ENCODE measurements at places on chromosomes 1 and 21. TPM values are rescaled to one million over a fixed set of nuclear protein-coding genes. Genes with fewer than 3 reads are reported as not detected.
A peak's percentile ranks its signal among the peaks of the same experiment; 100 is the strongest.

GRCh38 chr1:238738892-238739291 lies 647.5 kb upstream of the CHRM3 start:
- no peak for DNase-seq

DNA sequence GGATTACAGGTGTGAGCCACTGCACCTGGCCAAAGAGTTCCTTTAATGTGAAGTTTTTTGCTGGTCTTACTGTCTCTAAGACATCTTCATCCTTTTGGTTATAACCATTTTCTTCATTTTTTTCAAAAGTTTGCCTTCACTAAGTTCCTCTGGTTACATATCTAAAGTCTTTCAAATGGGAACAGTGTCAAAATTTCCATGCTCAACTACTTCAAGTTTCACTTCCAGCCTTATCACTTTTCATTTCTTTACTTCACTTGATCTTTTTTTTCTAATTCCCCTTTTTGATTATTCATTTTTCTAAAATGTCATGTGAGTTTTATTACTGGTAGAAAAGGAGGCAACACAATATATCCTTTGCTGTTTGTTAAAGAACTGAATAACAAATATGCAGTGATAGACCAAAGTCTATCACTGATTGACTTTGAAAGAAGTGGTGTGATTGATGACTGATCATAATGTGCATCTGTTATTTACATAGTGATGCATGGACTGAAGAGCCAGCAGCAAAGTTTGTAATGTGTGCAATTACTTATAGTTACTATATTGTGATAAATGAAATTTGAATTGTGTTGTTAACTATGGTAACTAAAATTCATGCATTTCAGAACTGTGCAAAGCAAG lies 16.0 kb upstream of the ZFYVE9 start:
- DNase-seq: no peak

DNA sequence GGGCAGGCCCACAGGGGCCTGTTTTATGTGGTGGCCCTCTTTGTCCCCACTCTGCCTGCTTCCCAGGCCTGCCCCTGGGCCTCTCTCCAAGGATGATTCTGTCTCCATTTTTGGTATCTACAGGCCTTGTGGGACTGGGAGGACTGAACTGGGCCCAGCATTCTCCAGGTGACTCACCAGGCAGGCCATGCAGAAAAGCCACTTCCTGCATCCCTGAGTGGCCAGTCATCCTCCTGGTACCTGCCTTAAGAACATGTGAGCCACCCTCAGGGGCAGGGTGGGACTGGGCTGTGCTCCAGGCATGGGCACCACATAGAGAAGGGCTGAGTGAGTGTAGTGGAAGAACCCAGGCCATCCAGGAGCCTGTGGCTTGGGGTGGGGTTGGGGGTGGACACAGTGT lies 20.0 kb upstream of the BCAR3 start:
- no peak for DNase-seq

GRCh38 chr1:113166473-113166872 lies 93.5 kb downstream of the LRIG2 start:
- DNase-seq: no peak

DNA sequence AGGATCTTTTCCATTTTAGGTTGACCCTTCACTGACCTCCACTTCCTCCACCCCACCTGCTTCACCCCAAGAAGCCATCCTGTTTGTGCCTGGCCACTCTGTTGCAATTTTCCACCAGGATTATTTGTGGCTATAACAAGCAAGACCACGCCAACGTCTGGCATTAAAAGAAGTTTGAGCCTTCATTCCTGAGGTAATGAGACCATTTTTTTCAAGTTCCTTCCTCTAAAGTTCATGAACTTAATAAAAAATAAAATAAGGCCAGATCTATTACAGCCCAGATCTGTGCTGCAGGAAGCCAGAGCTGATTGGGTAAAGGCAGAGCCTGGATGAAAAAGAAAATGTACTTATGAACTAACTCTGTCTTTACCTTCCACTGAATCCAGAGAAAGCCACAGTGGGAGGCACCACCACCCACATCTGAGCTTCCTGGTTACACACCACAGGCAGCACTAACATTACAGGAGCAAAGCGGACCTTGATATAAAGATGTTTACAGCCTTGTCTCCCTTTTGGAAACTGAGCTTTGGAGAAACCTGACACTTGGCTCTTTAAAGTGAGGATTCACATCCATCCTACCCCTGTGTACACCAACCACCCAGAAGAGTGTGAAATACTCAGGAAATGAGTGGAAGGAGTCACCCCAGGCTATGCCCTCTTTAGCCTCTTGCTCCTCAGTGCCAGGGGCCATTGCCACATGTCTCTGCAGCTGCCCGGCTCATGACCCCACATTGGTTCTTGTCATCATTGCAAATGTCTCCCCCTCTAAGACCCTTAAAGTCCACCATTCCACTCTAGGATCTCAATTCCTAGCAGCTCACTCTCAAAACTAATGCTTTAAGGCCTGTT lies 293.6 kb downstream of the PLPP3 start:
- DNase-seq: no peak

GRCh38 chr1:29876902-29877301 lies 640.6 kb downstream of the PTPRU start:
- no peak for DNase-seq

DNA sequence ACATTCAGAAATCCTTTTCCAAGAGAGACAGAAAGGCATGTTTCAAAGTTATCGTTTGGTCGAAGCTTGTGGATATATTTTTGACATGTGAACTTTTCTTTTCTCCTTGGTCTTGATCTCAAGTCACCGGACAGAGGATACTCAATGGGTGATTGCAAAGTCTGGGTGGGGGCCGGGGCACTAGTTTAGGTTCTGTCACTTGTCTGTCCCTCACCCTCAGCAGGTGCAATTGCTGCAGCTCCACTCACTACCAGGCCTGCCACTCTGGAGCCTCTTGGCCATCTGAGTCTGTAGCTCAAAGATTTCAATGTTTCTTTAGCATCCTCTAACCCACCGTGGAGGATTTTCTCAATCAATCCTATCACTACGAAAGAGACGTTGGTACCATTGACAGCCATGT lies 246.0 kb upstream of the C1orf174 start:
- no peak for DNase-seq

DNA sequence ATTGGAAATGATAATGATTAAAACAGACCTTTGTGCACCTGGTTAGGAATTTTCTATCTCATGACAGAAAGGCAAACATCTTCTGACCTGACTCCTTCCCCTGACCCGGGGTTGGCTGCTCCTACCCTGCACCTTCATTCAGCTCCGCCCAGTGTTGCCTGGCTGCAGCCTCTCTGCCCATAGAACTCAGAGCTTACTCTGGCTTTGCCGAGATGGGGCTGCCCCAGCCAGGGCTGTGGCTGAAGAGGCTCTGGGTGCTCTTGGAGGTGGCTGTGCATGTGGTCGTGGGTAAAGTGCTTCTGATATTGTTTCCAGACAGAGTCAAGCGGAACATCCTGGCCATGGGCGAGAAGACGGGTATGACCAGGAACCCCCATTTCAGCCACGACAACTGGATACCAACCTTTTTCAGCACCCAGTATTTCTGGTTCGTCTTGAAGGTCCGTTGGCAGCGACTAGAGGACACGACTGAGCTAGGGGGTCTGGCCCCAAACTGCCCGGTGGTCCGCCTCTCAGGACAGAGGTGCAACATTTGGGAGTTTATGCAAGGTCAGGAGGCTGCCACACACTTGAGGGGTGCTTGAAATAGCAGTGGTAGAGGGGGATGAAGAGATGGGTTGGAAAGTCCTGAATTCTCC lies at the start of gene DIO1:
DIO1 (plus strand) TSS at position 189 of the 638 bp plus-strand sequence; CDS start at position 213, 24 bp downstream.
- peak; percentile 6 for DNase-seq

DNA sequence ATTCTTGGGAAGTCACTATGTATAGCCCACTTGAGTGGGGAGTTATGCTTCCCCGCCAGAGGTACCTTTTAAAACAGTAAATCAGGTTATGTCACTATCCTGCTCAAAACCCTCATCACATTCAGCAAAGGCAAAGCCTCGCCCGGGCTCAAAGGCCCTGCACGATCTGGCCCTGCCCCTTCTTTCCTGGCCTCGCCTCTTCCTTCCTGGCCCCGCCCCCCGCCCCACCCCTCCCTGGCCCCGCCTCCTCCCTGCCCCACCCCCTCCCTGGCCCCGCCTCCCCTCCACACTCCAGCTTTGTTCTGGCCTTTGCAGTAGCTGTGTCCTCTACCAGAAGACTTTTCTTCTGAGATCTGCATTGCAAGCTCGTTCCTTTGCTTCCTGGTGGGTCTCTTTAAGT lies 6.6 kb downstream of the LDLRAD2 start:
- no peak for DNase-seq

DNA sequence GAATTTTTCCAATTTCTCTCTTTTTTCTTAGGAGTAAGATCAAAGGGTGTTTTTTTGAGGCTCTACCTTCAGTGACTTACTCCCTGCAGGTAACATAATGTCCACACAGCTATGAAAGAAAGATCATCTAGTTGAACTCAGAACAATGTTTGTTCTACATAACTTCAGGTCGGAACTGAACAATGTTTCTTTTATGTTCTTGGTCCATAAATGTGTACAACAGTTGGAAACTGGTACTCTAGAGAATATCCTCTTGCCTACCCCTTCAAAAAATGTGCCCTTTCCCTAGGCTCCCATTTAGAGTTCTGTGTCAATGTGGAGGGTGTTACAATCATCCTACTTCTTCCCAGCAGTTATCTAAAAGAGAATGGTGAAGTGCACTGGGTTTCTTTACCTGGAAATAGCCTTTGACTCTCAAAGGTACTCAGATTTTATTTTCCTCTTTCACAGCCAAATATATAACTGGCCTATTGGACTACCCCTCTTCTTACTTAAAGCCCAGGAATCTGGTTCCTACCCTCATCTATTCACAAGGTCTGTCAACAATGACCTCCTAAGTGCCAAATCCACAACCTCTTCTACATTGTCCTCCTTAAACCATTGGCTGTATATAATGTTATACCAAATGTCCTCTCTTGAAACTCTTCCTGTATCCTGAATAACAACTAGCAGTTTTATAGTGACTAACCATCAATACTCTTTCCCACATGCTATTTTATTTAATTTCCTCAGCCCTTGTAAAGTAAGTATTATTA lies 42.3 kb downstream of the CD58 start:
- DNase-seq: no peak

The STMN1 gene
- 56.1 TPM for total RNA-seq

The GBP7 gene
- total RNA-seq: not detected

The CAMK2N1 gene
- total RNA-seq: 18.7 TPM

Measured in upper lobe of left lung (tissue), 6 donors.